ENCODE measurements at places on chromosomes 6 and 20.
A peak's percentile ranks its signal among the peaks of the same experiment; 100 is the strongest.

- DNase-seq = no peak
These were observed 115.1 kb downstream of the EYA2 start for GRCh38 chr20:47009784-47010183.

GRCh38 chr6:163291622-163292021 is 122.9 kb upstream of the QKI start:
- no peak for DNase-seq

- no peak for DNase-seq
These were observed 55.9 kb downstream of the PPP1R3G start for GRCh38 chr6:5141046-5141445.

DNA sequence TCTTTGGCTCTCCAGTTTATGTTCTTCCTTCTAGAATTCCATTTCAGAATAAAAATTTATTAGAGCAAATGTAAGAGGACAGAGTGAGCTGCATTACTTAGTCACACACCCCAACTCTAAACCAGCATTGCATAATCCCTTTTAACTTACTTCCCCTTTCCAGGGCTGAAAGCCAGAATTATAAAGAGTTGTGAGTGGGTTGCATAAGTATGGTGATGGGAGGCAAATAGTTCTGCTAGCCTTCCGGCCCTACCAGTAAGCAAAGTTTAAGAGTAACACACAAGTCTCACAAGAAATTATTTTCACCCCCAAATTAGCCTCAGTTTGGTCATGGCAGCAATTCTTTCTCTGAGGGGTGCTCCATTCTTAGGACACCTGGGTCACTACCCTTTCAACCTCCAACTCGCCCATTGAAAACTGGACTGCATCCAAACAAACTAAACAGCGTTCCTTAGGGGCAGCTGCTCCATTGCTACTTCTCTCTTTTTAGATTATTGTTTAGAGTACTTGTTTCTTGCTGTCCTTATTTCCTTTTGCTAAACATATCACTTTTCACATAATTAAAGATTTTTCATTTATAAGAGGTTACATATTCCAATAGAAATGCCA is 1.6 kb downstream of the KIAA0408 start:
- no peak for DNase-seq

DNA sequence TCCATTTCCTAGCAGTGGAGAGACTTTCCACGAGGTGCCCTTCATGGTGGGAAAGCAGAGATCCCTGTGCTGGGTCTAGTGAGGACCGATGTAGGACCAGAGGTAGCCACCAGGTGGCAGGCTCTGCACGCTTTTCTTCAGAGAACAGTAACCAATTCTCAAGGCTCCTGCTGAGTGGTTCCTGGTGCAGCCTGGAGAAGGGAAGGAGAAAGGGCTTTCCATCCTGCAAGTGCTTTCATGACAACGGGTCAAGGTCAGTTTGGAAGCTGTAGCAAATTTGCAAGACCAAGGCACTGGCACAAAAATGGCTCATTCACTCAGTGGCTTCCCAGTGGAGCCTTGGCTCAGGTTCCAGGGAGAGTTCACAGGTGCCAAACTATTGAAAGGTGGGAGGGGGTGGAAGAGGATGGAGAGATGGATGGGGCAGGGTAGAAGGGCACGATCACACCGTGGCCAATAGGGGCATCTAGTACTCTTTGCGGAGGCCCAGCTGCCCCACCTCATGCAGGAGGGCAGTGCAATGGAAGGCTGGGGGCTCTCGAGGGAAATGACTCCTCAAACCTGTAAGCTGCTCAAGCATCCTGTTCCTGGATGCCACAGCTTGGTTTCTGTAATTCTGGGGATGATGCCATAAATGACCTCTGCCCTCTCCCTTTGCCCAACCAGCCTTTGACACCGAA is 25.5 kb upstream of the KCNK16 start:
- peak; percentile 5 for DNase-seq

DNA sequence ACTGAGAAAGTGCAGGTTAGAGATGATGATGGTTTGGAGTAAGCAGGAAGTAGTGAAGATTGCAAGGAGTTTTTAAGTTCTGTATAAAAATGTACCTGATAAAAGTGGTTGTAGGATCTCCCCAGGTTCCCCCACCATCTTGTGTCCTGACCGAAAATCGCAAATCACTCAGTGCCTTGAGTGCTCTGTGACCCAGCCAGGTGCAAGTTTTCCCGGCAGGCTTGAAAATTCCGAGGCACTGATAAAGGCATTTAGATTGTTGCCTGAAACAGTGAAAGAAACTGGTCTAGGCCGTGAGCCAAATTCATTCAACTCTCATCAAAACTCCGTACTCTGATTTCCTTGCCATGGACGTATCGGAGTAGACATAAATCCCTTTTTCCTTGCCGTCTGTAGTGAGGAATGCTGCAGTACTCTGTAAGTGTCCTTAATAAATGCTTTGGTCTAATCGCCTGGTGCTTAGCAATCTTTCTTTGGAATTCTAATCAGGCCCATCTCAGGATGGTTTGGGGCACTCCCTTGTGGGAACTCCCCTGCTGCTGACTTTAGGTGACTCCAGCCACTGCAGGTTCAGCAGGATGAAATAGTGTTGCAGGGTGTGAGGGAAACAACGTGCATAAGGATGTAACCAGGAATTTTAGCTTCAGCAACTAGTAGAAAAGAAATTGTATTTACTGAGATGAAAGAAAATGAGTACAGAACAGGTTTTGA is 1199.8 kb upstream of the MAP3K7 start:
- DNase-seq = no peak

DNA sequence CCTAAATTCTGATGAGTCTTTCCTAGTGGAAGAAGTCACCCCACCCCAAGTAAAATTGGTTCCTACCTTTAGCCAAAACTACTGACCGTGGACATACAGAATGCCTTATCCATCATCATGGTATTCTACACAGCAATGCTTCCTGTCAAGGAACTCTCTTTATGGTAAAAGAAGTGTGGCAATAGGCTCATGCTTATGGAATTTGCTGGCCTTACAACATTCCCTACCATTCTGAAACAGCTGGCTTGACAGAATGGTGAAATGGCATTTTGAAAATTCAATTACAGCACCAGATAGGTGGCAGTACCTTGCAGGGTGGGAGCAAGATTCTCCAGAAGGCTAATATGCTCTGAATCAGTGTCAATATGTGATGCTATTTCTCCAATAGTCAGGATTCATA is 41.8 kb upstream of the BACH2 start:
- DNase-seq = no peak

DNA sequence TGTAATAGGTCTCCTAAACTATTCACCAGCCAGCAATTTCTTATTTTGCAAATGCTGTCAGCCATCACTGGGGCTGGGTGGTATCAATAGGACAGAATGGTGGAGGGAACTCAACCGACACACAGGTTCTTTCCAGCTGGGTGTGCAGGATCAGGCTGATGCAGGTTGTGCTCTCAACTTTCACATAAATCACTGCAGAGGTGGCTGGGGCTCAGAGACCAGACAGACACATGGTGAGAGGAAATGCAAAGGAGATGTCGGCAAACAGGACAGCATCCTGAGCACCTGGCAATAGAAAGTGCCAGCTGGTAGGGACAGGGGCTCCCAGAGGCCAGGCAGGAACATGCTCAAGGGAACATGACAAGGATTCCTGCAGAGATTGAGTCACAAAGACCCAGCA is 254.9 kb downstream of the SOD2 start:
- no peak for DNase-seq

GRCh38 chr6:39189915-39190544 is 39.2 kb downstream of the KCNK5 start:
- DNase-seq = no peak

- DNase-seq = peak; percentile 11
These were observed 36.8 kb downstream of the TSPYL4 start for GRCh38 chr6:116217069-116217468.

GRCh38 chr6:127497410-127497809 is 21.7 kb downstream of the MTCL3 start:
- DNase-seq = no peak

- DNase-seq = no peak
These were observed 219.2 kb downstream of the TRDN start for GRCh38 chr6:123417535-123417934.

GRCh38 chr6:31663961-31664789 is 622 bp downstream of the GPANK1 start:
- no peak for DNase-seq

DNA sequence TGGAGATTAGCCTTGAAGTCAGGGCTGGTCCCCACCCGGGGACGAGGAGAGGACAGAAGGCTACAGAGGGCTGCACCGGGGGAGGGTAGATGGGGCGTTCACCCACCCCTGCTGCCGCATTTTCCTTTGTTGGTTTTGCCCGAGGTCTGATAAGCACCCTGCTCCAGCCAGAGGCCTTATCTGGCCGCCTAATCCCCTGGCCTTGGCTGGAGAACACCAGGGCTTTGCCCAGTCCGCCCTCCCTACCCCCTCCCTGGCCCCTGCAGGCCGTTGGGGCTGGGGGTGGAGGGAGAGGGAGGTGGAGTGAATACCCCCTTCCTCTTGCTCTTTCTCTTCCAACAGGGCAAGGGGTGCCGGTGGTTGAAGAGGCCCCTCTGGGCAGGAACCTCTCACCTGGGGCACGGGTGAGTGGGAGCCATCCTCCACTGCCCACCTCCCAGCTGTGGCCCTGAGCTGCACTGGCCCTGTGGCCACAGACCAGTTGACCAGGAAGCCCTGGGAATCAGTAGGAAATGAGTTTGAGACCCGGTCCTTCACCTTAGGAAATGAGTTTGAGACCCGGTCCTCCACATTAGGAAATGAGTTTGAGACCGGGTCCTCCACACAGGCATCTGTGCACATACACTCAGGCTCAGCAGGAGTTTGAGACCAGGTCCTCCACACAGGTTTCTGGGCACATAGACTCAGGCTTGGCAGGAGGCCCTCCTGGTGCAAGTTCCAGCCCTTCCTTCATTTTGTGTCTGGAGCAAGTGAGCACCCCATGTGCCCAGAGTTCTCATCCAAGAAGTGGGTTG is 12.0 kb upstream of the GATA5 start:
- DNase-seq = no peak

- no peak for DNase-seq
These were observed 179.0 kb upstream of the MAP3K7 start for GRCh38 chr6:90765895-90766294.

- DNase-seq = no peak
These were observed 39.2 kb downstream of the MAPK14 start for GRCh38 chr6:36066817-36067216.

- no peak for DNase-seq
These were observed 113.7 kb downstream of the UNC5CL start for GRCh38 chr6:40925341-40925740.

DNA sequence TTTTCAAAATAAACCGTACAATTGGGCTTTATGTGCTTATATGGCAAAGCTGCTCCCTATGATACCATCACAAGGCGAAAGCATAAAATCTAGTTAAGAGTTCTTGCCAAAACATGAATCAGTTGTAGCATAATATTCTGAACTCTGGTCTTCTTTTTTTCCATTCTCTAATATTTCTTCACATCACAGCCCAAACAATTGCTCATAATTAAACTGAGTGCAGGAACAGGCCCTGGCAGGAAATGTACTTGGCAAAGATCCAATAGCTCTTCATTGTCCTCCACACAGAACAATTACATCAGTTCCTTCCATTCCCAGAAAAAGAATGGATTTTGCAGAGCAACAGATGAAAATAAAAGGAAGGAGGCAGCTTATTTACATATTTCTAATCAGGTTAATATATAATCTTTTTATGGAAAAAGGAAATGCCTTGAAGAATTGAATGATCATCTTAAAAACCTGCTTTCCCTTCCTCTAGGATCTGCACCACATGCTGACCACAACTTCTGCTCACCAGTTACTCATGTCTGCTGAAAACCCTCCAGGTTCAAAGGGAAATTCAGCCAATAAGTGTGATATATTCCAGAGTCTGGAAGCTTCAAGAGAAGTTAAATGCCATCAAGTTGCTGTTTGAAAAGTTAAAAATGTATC is 123.3 kb upstream of the COL21A1 start:
- DNase-seq = no peak

DNA sequence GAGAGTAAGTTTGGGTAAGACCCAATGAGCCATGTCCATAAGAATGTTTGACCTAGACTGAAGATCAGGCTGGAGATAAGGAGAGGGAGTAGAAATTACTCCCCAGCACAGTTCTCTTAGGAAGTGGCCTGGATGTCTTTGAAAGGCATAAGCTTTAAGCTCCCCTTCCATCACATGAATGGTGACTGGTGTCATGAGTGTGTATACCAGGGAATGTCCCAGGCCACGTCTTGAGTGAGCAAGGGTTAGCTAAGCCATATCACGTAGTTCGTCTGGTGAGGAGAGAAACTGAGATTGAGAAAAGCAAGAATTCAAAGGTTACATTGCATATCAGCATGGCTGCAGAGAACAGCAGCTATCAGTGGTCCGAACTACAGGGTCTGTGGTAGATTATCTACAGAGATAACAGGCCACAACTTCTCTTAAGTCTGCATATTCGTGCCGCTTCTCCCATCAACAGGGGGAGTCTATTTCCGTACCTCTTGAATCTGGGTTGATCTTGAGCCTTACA is 60.1 kb upstream of the BMP2 start:
- DNase-seq = no peak

- DNase-seq = no peak
These were observed 17.0 kb downstream of the CRISP1 start for GRCh38 chr6:49849213-49849907.

- DNase-seq = no peak
These were observed 10.3 kb downstream of the KCNK5 start for GRCh38 chr6:39218868-39219567.

GRCh38 chr6:14706378-14706929 is 539.4 kb upstream of the JARID2 start:
- no peak for DNase-seq

Measured in CD8-positive, alpha-beta memory T cell (primary cell).